ENCODE measurements at places on chromosomes 16 and 17.

GRCh38 chr17:40103688-40104087 lies 3.3 kb upstream of the NR1D1 start:
- no peak for DNase-seq

DNA sequence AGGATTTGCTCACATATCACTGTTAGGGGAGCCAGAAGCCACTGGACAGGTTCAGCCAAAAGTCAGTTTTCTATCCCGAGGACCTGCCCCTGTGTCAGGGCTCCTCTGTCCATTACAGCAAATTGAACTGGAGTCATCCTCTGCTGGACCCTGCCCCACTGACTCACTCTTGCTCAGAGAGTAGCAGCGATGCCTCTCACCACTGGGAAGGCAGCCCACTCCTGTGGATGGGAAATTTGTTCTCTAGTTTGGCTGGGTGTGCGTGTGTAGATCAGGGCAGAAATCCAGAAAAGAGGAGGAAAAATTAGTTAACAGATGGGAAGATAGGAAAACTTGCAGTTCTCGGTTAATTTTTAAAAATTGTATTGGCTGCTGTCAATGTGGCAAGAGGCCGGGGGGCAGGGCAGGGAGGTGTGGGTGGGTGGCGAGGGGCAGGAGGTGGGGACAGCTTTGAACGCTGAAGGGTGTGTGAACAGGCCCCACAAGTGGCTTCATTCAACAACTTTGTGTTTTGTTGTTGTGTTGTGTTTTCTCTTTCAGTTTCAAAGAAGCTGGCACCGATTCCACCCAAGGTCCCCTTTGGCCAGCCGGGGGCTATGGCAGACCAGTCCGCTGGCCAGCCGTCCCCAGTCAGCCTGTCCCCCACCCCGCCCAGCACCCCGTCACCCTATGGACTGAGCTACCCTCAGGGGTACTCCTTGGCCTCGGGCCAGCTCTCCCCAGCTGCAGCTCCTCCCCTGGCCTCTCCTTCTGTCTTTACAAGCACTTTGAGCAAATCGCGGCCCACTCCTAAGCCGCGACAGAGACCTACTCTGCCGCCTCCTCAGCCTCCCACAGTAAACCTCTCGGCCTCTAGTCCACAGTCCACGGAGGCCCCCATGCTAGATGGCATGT lies 33.6 kb downstream of the ELAC2 start:
- peak; percentile 40 for DNase-seq

DNA sequence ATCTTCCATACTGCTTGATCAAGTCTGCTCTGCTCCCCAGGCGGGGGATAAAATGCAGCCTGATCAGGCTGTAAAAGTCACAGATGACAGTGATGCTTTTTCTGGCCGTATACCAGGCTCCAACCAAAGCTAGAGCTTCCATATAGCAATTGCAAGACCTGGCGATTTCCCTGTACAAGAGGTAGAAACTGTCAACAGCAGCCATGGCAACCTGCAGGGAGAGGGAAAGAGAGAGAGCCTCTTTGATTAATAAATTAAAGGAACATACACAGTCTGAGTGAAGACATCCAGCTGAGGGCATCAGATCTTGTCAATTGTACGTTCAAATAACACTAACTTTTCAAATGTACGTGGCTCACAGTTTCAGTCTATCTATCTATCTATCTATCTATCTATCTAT lies 13.9 kb downstream of the HSDL1 start:
- DNase-seq: no peak

- DNase-seq: no peak
These were observed 26.1 kb downstream of the OR1D5 start for GRCh38 chr17:3037259-3037658.

- no peak for DNase-seq
These were observed 47.5 kb upstream of the RRN3 start for GRCh38 chr16:15141586-15141985.

GRCh38 chr16:56988948-56989945 lies at the start of gene NLRC5:
Gene NLRC5, plus strand, starts transcription at chr16:56989557. Its CDS starts 31,156 bp downstream, at chr16:57020713.
- peak; percentile 81 for DNase-seq

GRCh38 chr17:67448449-67448848 lies 71.4 kb downstream of the PITPNC1 start:
- DNase-seq: no peak

DNA sequence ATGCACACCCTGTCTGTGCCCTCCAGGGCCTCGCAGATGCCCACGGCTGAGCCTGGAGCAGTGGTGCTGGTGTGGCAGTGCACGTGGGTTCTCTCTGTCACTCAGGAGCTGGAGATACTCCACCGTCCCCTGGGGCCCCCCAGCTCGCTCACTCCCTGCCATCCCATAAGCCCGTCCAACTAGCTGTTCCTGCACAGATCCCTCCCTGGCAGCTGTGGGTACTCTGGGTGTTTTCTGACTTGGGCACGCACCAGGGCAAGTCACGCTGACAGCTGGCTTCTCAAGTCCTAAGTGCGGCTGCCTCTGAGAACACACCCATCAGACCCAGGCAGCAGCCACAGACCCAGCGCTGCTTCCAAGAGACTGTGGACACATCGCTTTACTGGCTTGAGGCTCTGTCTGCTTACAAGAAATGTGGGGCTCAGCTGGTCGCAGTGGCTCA lies 25.4 kb upstream of the ITGB4 start:
- DNase-seq: peak; percentile 47

DNA sequence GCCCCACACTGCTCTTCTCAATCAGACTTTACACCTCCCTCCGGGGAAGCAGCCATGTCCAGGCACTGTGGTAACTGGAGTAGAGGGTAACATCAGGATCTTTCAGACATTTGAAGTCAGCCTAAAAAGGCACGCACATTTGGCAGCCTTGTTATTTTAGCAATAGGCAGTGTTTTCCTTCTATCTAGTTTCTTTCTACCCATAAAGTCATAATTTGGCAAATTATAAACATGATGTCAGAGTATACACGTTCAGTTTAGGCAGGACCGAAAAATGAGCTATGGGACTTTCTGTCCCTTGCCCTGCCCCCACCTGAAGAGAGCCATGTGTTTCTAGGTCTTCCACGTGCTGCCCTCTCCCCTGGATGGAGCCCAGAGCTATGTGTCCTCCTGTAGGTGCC lies 21.1 kb downstream of the NARF start:
- DNase-seq: no peak

- DNase-seq: peak; percentile 35
These were observed 40.8 kb downstream of the MRTFB start for GRCh38 chr16:14111713-14112538.

- no peak for DNase-seq
These were observed 2.4 kb upstream of the ACSF2 start for GRCh38 chr17:50423553-50424159.

- no peak for DNase-seq
These were observed 47.6 kb downstream of the MARVELD3 start for GRCh38 chr16:71673582-71673973.

GRCh38 chr16:77613095-77613494 lies 109.2 kb upstream of the NUDT7 start:
- DNase-seq: no peak

DNA sequence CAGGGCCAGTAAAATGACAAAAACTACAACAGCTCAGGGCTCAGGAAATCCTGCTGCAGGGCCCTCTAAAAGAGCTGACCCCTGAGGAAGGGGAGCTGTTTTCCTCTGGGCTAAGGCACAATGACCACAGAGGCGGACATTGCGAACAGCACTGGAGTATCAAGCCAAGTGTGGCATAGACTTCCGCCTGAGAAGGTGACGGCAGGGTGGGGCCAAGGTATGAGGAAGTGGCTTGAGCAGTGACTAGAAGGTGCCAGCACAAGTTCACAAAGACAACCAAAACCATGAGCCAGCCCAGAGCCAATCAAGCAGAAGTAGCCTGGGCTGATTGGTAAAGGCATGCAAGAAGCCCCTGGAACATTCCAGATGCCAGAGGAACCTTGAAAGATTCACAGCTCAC lies 13.9 kb downstream of the ERN2 start:
- DNase-seq: no peak

- no peak for DNase-seq
These were observed 69.6 kb downstream of the N4BP1 start for GRCh38 chr16:48540222-48540900.

GRCh38 chr16:89034573-89034961 lies 57.6 kb upstream of the CBFA2T3 start:
- DNase-seq: no peak

GRCh38 chr16:21101631-21102420 lies 48.8 kb downstream of the DNAH3 start:
- no peak for DNase-seq

DNA sequence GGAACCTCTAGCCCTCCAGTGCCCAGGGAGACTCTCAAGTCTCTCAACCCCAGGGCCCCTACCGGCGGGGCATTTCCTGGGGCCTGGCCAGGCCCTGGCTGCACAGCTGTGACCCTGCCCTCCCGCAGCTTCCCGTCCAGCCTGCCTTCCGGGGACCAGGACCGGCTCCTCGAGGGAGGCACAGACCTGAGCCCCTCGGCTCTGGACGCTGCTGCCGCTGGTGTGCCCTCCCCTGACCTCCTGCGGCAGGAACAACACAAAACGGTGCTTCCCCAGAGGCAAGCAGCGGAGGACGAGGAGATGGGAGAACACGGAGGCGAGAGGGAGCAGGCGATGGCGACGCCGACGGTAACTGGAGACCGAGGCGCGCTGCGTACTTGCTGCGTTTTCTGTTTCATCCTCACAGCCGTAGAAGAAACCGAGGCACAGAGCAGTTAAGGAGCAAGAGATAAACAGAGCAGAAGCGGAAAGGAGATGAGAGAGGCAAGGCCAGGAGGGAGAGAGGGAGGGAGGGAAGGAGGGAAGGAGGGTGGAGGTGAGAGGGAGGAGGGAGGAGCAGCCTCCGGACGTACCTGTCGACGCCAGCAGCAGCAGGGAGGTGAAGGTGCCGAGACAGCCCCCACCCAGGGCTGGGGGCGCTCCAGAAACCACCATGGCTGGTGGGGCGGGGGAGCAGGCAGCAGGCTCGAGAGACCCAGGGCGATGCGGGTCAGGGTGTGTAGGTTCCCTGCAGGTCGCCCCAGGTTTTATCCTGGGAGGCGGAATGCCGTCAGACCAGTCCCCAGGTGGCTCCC lies at the start of gene PRSS22:
PRSS22 (minus strand) TSS at position 720 of the 794 bp plus-strand sequence; CDS start at position 654, 66 bp downstream.
- no peak for DNase-seq

- DNase-seq: peak; percentile 64
These were observed 62.9 kb downstream of the ADCY9 start for GRCh38 chr16:4053301-4053845.

DNA sequence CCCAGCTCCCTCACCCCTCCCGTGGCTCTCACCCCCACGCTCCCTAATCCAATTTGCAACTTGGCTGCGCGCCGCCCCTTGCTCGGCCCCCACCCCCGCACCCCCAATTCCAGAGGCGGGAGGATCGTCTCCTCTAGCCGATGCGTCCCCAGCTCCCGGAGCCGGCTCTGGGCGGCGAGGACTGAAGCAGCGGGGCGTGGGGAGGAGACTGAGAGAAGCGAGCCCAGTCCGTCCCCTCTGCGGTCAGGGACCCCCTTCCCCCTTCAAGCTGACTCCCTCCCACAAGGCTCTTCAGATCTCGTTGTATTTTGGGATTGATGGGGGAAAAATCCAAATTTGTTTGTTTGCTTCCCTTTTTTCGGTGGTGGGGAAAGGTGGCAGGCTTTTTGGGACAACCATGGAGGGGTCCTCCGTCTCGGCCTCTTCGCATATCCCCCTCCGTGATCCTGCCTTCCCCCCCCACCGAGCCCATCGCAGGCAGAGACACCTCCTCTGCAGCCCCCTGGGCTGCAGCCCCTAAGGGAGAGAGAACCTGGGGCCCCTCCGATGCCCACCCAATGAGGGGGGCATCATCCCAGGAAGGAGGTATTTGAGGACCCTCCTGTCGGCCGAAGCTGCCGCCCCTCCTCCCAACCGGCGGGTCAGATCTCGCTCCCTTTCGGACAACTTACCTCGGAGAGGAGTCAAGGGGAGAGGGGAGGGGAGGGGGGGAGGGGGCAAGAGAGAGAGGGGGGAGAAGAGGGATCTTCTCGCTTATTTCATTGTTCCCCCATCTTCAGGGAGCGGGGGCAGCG lies 466 bp downstream of the NEUROD2 start:
- no peak for DNase-seq

- no peak for DNase-seq
These were observed 5.6 kb upstream of the STX1B start for GRCh38 chr16:31016018-31016417.

Measured in posterior cingulate gyrus (tissue), 11 donors.